ENCODE measurements at places on chromosomes 13 and 19.

DNA sequence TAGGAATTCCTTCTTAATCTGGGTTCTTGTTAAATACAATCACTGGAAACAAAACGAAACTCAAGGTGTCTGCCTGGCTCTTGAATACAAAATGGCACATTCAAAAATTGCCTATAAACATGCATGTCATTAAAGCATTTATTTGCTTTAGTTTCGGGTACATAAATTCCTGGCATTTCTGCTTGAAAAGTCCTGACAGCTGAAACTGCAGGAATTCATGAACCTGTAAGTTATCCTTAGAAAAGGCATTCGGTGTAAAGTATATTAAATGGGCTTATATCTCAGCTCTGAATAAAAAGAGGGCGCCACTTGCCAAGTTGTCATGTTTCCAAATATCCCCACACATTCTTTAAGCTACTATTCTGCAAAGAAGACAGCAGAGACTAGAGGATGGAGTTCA is 32.9 kb downstream of the RXFP2 start:
- H3K4me1 ChIP-seq = no peaks in the 10 kb centered on the region
- H3K36me3 ChIP-seq = no peaks in the 10 kb centered on the region
- no peaks in the 10 kb centered on the region for H3K27me3 ChIP-seq
- no peak overlapping the region for H3K4me3 ChIP-seq

- peaks cover 39% of the 10 kb centered on the region for H3K4me1 ChIP-seq
- H3K4me3 ChIP-seq = no peak overlapping the region
- peaks cover 3% of the 10 kb centered on the region for H3K36me3 ChIP-seq
- H3K27me3 ChIP-seq = no peaks in the 10 kb centered on the region
- H3K27ac ChIP-seq = no peak overlapping the region
- DNase-seq = no peak
Measured at GRCh38 chr19:55656988-55657747, 2.3 kb downstream of the U2AF2 start.

GRCh38 chr19:33727331-33727998 is 69.2 kb upstream of the KCTD15 start:
- DNase-seq = no peak
- no peaks in the 10 kb centered on the region for H3K36me3 ChIP-seq
- no peaks in the 10 kb centered on the region for H3K27me3 ChIP-seq
- no peak overlapping the region for H3K27ac ChIP-seq

GRCh38 chr19:15869109-15869555 is 28.7 kb downstream of the CYP4F2 start:
- H3K27me3 ChIP-seq = peaks cover 11% of the 10 kb centered on the region
- no peak overlapping the region for H3K4me3 ChIP-seq
- no peak for DNase-seq
- H3K27ac ChIP-seq = no peak overlapping the region
- no peaks in the 10 kb centered on the region for H3K36me3 ChIP-seq
- no peaks in the 10 kb centered on the region for H3K4me1 ChIP-seq

DNA sequence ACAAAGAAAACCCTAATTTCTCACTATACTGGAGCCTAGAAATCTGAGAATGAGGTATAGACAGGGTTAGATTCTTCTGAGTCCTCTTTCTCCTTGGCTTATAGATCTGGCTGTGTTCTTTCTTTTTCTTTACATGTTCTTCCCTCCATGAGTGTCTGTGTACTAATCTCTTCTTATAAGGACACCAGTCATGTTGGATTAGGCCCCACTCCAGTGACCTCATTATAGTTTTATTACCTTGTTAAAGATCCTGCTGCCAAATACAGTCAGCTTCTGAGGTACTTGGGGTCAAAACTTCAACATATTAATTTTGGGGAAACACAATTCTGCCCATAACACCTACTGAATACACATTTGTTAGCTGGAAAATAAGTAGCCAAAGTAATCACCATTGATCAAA is 302.6 kb downstream of the PCDH9 start:
- H3K27ac ChIP-seq = no peak overlapping the region
- no peaks in the 10 kb centered on the region for H3K4me1 ChIP-seq
- no peaks in the 10 kb centered on the region for H3K27me3 ChIP-seq
- no peak overlapping the region for H3K4me3 ChIP-seq
- DNase-seq = no peak

- no peak overlapping the region for H3K27ac ChIP-seq
- no peaks in the 10 kb centered on the region for H3K4me1 ChIP-seq
- no peaks in the 10 kb centered on the region for H3K27me3 ChIP-seq
- DNase-seq = no peak
- H3K4me3 ChIP-seq = no peak overlapping the region
Measured at GRCh38 chr13:92377396-92377795, 849.2 kb upstream of the GPC6 start.

- H3K36me3 ChIP-seq = peaks cover 12% of the 10 kb centered on the region
- H3K4me3 ChIP-seq = no peak overlapping the region
- peak overlapping the region; percentile 17 for H3K27ac ChIP-seq
- H3K27me3 ChIP-seq = no peaks in the 10 kb centered on the region
- peaks cover 16% of the 10 kb centered on the region for H3K4me1 ChIP-seq
Measured at GRCh38 chr13:26202365-26202972, 19.6 kb downstream of the RNF6 start.

GRCh38 chr13:70527599-70527998 is 419.3 kb upstream of the KLHL1 start:
- H3K4me1 ChIP-seq = no peaks in the 10 kb centered on the region
- no peak for DNase-seq
- H3K27me3 ChIP-seq = no peaks in the 10 kb centered on the region
- H3K27ac ChIP-seq = no peak overlapping the region
- no peaks in the 10 kb centered on the region for H3K36me3 ChIP-seq
- H3K4me3 ChIP-seq = no peak overlapping the region

All from heart left ventricle (tissue), 16 donors.